ENCODE measurements at places on chromosomes 1 and 21. TPM values are rescaled to one million over a fixed set of nuclear protein-coding genes. Genes with fewer than 3 reads are reported as not detected.

Gene SPRR5
- polyA plus RNA-seq = not detected

Gene AGT
- 65.1 TPM for polyA plus RNA-seq

Gene ANGPTL3
- 19.2 TPM for polyA plus RNA-seq

Gene UQCRH
- polyA plus RNA-seq = 850 TPM

Gene TLCD4
- polyA plus RNA-seq = 2.4 TPM

Gene MYOC
- polyA plus RNA-seq = not detected

Gene RGS8
- polyA plus RNA-seq = not detected

Gene CCDC28B
- polyA plus RNA-seq = 25.4 TPM

Gene DMRTA2
- not detected for polyA plus RNA-seq

Gene CD1B
- not detected for polyA plus RNA-seq

Gene HSD3B2
- polyA plus RNA-seq = 0.60 TPM

Gene KCNA2
- 0.09 TPM for polyA plus RNA-seq

Gene FLG2
- polyA plus RNA-seq = not detected

Gene PTTG1IP
- polyA plus RNA-seq = 187 TPM

Gene KCNT2
- 0.39 TPM for polyA plus RNA-seq

Gene RGS16
- 7.7 TPM for polyA plus RNA-seq

Gene PTGER3
- polyA plus RNA-seq = 102 TPM

Gene NKAIN1
- 0.34 TPM for polyA plus RNA-seq

Gene PRR9
- polyA plus RNA-seq = not detected

Gene WDTC1
- 23.7 TPM for polyA plus RNA-seq

Gene MIXL1
- polyA plus RNA-seq = 0.56 TPM

Gene TTLL7
- polyA plus RNA-seq = 2.3 TPM

Gene SRGAP2B
- polyA plus RNA-seq = 9.3 TPM

Gene ARHGAP30
- polyA plus RNA-seq = 1.2 TPM

Gene FBXO2
- 38.4 TPM for polyA plus RNA-seq

Gene CNKSR1
- polyA plus RNA-seq = 8.8 TPM

Gene OR10K2
- polyA plus RNA-seq = not detected

Gene HPCAL4
- 3.9 TPM for polyA plus RNA-seq

Gene APCS
- polyA plus RNA-seq = 1.5 TPM

Gene UBASH3A
- not detected for polyA plus RNA-seq

Gene PRAMEF27
- not detected for polyA plus RNA-seq

Gene PTPRC
- polyA plus RNA-seq = 1.4 TPM

Gene ZC3H12A
- polyA plus RNA-seq = 3.8 TPM

Gene TRIM45
- polyA plus RNA-seq = 4.5 TPM

Gene HPDL
- polyA plus RNA-seq = not detected

Gene KRTAP8-1
- polyA plus RNA-seq = not detected

Gene RNF187
- 85.2 TPM for polyA plus RNA-seq

Gene KRTAP21-3
- polyA plus RNA-seq = not detected

Gene TSPAN2
- polyA plus RNA-seq = 14.6 TPM

Gene SAMD11
- 13.3 TPM for polyA plus RNA-seq

Gene AK2
- 334 TPM for polyA plus RNA-seq

Gene OR2L8
- polyA plus RNA-seq = not detected

Gene CRYZ
- polyA plus RNA-seq = 207 TPM

Gene ETNK2
- polyA plus RNA-seq = 166 TPM

Gene TCEA3
- polyA plus RNA-seq = 93.2 TPM

Gene C1QC
- 57.4 TPM for polyA plus RNA-seq

Gene F3
- 19.0 TPM for polyA plus RNA-seq

Gene DCST2
- 0.43 TPM for polyA plus RNA-seq

Gene CLDN14
- 10.0 TPM for polyA plus RNA-seq

Gene SMCP
- polyA plus RNA-seq = not detected

Gene PALMD
- polyA plus RNA-seq = 10.1 TPM

Gene OR6K3
- polyA plus RNA-seq = not detected

Gene KAZN
- polyA plus RNA-seq = 17.4 TPM

Gene CD101
- 0.22 TPM for polyA plus RNA-seq

Gene TFF1
- polyA plus RNA-seq = not detected

Gene FAM110D
- 4.2 TPM for polyA plus RNA-seq

Gene RGS18
- 0.34 TPM for polyA plus RNA-seq

Gene KRTAP7-1
- polyA plus RNA-seq = not detected
